ENCODE measurements at places on chromosomes 2 and 18. TPM values are rescaled to one million over a fixed set of nuclear protein-coding genes. Genes with fewer than 3 reads are reported as not detected.

The CCDC74B gene
- total RNA-seq = 1.1 TPM

The STARD6 gene
- not detected for total RNA-seq

The PCARE gene
- 0.79 TPM for total RNA-seq

The TGFA gene
- 1.7 TPM for total RNA-seq

The RMDN2 gene
- total RNA-seq = 6.2 TPM

Measured in right atrium auricular region (tissue), 2 donors.